Astrocyte of the hippocampus (primary cell): ENCODE measurements at places on chromosomes 1 and 21.

GRCh38 chr1:202247837-202248795, 54.5 kb downstream of the LGR6 start:
- no peak for DNase-seq

DNA sequence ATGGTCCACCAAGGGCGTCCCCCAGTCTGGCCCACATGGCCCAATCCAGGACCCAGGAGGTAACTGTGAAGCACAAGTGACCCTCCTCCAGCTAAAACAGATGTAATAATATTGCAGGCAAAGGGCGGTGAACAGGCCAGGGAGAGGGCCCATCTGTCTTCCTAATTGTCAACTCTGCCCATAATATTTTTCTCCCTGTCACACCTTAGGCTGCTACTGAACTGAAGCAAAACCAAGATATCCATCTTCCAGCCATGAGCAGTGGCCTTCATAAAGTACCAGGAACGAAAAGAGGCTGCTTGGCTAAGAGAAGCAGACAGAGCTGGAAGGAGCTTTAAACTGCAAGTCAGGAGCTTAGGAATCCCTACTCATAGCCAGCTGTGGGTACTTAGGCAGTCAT, 3.1 kb downstream of the KANK4 start:
- no peak for DNase-seq

DNA sequence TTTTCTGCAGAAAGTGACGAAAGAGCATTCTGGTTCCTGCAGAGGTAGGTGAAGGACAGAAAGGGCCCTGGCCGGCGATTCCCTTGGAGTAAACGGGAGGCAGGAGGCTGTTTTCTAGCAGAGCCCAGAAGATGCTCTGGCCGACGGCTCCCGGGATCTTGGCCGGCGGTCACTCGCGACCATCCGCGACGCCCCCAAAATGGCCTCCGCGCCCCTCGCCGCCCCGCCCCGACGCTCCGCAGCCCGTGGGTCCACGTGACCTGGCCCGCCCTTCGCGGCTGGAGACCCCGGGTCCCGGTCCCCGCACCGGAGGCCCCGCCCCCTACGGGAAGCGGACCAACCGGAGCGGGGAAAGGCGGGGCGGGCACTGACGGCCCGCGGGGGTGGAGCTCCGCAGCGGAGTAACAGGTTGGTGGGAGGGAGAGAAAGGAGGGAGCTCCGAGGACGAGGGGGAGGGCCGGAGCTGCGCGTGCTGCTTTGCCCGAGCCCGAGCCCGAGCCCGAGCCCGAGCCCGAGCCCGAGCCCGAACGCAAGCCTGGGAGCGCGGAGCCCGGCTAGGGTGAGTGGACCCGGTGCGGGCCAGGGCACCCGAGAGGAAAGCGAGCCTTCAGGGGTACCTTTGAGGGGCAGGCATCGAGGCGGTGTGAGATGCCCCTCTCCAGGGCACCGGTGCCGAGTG, at the start of gene CGN:
Gene CGN (plus strand): TSS at position 431 of the 679 bp plus-strand sequence. CDS start 7,133 bp downstream, outside the sequence.
- DNase-seq: peak; percentile 95

DNA sequence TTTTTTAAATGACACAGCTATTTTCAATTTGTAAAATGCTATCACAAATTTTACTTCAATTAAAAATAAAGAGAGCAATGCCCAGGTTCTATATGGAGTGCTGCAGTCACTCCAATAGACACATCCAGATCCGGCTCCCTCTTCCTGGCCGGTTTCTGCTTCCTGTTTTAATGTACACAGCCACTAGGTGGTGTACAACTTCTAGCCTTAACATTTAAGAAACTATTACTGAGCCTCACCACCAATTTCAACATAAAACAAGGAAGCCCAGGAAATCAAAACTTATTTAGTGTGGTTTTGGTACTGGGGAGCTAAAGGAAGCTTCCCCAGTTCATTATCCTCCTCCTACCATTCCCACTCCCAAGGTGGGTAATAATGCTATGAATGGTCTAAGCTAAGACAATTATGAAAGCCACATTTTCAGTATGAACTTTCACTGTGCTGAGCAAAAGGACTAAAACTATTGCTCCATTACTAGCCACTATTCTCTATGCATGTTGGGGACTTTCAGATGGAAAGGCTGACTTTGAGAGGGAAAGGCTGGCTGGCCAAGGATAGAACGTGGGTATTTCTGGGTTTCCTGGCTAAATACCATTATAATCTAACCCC, 25.5 kb upstream of the MTMR11 start:
- DNase-seq: peak; percentile 85

DNA sequence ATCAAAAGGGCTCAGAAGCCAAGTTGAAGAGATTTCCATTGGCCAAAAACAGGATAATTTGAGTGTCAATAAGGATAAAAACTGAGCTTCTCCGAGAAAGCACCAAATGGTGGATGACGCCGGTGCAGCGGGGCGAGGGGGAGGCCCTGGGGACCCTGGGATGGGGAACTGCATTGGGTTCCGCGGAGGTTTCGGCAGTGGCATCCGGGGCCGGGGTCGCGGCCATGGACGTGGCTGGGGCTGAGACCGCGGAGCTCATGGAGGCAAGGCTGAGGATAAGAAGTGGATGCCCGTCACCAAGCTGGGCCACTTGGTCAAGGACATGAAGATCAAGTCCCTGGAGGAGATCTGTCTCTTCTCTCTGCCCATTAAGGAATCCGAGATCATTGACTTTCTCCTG, 97.2 kb downstream of the DMRTA2 start:
- no peak for DNase-seq

DNA sequence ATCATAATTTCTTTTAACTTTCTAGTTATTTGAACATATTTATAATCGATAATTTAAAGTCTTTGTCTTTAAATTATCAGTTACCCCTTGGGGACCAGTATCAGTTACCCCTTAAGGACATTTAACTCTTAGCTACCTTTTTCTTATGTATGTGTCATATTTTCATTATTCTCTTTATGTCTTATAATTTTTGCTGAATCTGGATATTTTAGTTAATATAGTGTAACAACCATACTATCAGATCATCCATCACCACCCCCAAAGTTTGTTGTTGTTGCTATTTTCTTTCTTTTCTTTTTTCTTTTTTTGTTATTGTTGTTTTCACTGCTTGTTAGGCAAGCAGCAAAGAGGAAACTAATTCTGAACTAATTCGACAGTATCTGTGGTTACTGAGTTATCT, 57.0 kb upstream of the TNFSF18 start:
- no peak for DNase-seq

- DNase-seq: no peak
Measured at GRCh38 chr1:199688133-199688676, 339.3 kb upstream of the NR5A2 start.

GRCh38 chr1:230158415-230159291, 91.6 kb downstream of the GALNT2 start:
- peak; percentile 44 for DNase-seq

GRCh38 chr1:89746424-89747149, 74.2 kb upstream of the LRRC8D start:
- DNase-seq: no peak
